Activated CD8-positive, alpha-beta memory T cell treated with anti-CD3 and anti-CD28 coated beads for 1 hour (primary cell): ENCODE measurements at places on chromosomes 4 and X.

- no peak for DNase-seq
Measured at GRCh38 chr4:37690976-37691375, 4.8 kb upstream of the RELL1 start.

DNA sequence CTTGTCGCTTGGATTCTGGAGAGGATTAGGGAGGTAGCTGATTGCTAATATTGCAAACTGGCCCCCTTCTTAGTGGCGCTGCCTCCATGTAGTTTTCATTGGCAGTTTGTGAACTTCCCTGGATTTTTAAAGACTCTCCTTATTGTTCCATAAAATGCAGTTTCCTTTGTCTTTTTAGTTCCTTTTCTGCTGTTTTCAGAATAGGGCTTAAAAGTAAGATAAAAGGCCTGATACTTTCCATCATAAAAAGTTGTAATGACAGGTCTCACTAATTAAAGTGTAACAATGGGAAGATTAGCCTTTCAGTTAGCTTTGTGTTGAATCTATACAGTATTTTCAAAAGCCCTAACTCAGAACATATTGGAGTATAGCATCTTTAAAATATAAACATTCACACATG lies 21.2 kb downstream of the ZIC3 start:
- DNase-seq: no peak

- DNase-seq: no peak
Measured at GRCh38 chr4:108991551-108992328, 228.9 kb upstream of the ETNPPL start.

DNA sequence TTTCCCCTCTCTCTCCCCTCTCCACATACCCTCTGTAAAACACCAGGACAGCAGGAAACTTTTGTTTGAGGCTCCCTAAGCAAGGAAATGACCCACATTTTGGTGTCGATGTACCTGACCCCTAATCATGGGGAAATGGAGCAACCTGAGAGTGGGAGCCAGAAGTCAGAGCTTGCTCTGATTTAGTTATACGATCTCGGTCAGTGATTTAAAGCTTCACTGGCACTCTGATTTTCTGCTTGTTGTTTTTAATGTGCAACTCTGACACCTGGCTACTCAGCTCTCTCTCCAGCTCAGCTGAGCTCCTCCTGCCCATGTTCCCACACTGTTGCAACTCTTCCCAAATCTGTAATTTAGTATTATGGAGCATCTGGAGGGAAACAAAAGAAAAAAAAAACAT lies 408.6 kb downstream of the ADAM29 start:
- DNase-seq: no peak

DNA sequence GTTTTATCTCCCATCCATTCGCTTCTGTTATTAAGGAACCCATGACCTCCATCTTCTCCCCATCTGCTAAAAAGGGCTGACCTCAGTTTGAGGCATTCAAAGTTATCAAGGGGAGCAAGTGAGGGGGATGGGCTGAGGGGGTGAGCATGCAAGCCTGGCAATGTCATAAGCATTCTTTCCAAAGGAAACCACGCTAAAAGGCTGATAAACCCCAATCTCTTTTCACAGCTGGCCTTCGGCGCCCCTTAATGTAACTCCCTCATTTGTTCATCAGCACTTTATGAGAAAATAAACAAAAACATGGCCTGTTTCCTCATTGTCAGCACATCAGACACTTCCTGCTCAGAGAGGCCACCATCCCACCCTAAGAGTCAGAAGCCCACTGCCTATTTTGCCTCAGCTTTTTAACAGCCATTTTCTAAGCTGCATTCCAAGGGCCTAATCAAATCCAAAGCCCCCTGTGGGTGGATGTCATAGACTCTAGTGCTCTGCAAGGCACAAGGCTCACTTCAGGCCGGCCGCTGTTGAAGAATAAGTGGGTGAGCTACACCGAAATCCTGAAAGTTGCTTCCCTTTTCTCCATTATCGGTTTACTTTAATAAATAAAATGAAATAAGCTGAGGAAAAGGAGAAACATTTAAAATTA lies 92.0 kb upstream of the SRD5A3 start:
- no peak for DNase-seq

GRCh38 chr4:139555705-139556070 lies 331 bp downstream of the SETD7 start:
- no peak for DNase-seq

GRCh38 chr4:153076861-153077260 lies 127.4 kb upstream of the TRIM2 start:
- DNase-seq: no peak

DNA sequence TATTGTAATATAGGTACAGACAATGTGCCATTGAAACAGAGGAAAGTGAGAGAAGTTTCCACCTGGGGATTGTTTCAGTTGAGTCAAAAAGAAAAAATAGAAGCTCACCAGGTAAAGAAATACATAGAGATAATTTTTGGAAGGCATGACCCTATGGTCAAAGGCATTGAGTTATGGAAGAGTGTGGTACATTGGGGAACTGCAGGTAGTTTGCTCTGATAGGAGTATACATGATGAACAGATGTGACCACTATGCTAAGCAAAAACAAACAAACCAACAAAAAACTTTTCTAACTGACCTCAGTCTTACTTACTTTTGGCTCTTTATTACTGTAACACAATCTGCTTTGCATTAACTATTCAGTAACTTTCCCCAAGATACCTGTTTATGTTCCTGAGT lies 85.9 kb downstream of the UGT8 start:
- no peak for DNase-seq

DNA sequence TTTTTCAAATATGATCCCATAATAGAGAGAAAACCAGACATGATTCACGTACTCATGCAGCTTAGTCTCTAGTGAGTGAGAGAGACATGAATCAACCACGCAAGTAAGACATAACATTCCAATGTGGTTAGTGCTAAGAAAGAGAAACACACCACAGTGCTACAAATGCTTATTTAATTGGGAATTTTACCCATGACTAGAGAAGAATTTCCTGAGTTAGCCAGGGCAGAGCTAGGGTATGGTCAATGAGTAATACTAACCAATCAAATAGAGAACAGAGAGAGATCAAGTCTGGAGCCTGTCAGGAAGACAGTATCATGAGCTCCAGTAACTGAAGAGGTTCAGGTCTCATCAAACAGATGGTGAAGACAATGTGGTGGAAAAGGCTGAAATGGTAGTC lies 495.2 kb downstream of the PDGFC start:
- no peak for DNase-seq

DNA sequence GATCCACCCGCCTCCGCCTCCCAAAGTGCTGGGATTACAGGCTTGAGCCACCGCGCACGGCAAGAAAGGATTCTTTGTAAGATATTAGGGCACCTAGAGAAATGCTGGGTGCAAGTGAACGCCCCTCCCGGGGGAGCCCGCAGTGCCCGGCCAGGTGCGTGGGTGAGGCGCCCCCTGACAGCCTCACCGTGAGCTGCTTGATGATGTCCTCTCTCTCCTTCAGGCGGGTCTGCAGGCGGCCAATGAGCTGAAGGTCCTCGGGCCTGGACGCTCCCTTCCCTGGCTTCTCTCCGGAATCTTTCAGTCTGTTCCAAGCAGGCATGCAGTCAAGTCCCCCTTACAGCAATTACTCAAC lies 21.9 kb downstream of the MED28 start:
- DNase-seq: no peak

DNA sequence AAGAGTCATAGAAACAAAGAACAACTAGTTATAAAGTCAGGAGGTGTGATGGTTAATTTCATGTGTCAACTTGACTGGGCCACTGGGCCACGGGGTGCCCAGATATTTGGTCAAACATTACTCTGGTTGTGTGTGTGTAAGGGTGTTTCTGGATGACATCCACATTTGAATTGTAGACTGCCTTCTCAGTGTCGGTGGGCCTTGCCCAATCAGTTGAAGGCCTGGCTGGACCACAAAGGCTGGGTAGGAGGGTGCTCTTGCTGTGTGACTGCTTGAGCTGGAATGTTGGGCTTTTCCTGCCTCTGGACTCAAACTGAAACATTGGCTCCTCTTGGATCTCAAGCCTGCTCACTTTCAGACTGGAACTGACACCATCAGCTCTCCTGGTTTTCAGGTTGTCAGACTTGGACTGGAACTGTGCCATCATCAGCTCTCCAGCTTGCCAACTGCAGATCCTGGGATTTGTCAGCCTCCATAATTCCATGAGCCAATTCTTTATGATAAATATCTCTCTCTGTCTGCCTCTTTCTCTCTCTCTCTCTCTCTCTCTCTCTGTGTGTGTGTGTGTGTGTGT lies 41.4 kb downstream of the CLDN34 start:
- DNase-seq: no peak

GRCh38 chr4:23782778-23783437 lies 106.9 kb downstream of the PPARGC1A start:
- DNase-seq: no peak

DNA sequence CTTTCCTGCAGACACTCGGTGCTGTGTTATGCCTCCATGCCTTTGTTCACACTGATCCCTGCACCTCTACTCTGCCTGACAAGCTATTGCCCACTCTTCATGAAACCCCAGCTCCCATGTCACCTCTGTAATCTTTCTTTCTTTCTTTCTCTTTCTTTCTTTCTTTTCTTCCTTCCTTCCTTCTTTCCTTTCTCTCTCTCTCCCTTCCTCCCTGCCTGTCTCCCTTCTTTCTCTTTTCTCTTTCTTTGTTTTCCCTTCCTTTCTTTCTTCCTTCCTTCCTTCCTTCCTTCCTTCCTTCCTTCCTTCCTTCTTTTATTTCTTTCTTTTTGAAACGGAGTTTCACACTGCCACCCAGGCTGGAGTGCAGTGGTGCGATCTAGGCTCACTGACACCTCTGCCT lies 12.5 kb downstream of the GJB1 start:
- DNase-seq: no peak

GRCh38 chr4:150381609-150382008 lies 200.3 kb upstream of the MAB21L2 start:
- no peak for DNase-seq

DNA sequence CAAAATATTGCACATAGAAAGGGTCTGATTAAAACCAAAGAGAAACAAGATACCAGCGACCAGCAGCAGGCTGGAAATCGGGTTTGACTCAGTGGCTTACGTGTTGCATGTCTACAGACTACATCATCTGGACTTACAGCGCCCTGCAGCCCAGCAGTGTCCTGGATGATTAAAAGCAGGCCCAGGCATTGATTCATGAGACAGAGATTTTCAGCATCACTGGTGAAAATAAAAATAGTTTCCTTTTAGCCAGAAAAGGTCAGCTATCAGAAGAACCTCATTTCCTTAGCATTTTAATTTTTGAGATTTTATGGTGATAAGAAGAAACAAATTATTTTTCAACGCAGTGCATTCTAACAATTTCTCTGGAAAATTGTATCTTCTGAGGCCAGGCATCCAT lies 190.6 kb downstream of the PTTG2 start:
- DNase-seq: no peak

- no peak for DNase-seq
Measured at GRCh38 chr4:119138046-119138445, 2.4 kb downstream of the MYOZ2 start.
